ENCODE measurements at places on chromosomes 3 and 15.

GRCh38 chr3:37054370-37054769 is 61.1 kb downstream of the MLH1 start:
- peak; percentile 28 for DNase-seq

- no peak for DNase-seq
These were observed 40.1 kb downstream of the FBXO22 start for GRCh38 chr15:75943713-75944215.

DNA sequence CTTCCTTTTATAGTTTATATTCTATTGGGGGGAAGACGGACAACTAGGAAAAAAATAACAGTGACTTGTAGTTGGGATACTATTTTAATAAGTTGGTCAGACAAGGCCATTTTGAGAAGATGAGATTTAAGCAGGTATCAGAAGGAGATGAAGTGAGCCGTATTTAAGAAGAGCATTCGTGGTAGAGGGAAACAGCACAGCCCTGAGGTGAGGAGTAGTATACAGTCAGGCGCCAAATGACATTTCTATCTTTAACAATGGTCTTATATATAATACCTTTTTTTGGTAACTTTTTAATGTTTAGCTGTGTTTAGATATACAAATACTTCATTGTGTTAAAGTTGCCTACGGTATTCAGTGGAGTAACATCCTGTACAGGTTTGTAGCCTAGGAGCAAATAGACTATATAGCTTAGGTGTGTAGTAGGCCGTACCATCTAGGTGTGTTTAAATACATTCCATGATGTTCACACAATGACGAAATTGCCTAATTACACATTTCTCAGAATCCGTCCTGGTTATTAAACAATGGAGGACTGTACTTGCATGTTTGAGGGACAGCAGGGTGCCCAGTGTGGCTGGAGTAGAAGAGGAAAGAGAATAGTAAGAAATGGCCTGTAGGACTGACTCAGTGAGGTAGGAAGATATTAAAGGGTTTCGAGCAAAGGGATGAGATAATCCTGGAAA is 1.6 kb downstream of the NKTR start:
- no peak for DNase-seq

- no peak for DNase-seq
These were observed 1178.8 kb downstream of the ZPLD1 start for GRCh38 chr3:103613397-103614156.

- DNase-seq: no peak
These were observed 19.6 kb upstream of the C3orf80 start for GRCh38 chr3:160205606-160206005.

- DNase-seq: peak; percentile 45
These were observed 15.2 kb downstream of the SSUH2 start for GRCh38 chr3:8629151-8630021.

- DNase-seq: no peak
These were observed 12.8 kb upstream of the RFT1 start for GRCh38 chr3:53142986-53143385.

- no peak for DNase-seq
These were observed 103.8 kb upstream of the ADPGK start for GRCh38 chr15:72887376-72887775.

- DNase-seq: peak; percentile 31
These were observed 54.4 kb downstream of the GTF2E1 start for GRCh38 chr3:120796976-120797375.

- DNase-seq: peak; percentile 74
These were observed 143.7 kb upstream of the KCNMB2 start for GRCh38 chr3:178392511-178392926.

DNA sequence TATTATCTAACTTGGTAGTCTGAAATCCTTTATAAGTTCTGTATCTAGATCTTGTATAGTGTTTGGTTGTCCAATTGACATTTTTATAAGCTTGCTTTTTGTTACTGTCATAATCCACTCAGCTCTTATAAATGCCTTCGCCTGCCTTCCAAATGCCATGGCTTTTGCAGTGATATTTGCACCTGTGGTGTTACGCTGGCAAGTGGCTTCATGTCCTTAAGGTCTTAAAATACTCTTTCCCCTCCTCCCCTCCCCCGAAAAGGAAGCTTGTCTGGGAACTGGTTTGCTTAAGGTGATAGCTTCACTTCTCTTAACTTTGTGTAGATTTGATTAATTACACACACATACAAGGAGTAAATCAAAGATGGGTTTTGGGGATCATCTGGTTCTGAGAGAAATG is 62.0 kb downstream of the ABHD2 start:
- no peak for DNase-seq

GRCh38 chr15:67833710-67834511 is 5.9 kb downstream of the RNU6-1 start:
- DNase-seq: peak; percentile 35

DNA sequence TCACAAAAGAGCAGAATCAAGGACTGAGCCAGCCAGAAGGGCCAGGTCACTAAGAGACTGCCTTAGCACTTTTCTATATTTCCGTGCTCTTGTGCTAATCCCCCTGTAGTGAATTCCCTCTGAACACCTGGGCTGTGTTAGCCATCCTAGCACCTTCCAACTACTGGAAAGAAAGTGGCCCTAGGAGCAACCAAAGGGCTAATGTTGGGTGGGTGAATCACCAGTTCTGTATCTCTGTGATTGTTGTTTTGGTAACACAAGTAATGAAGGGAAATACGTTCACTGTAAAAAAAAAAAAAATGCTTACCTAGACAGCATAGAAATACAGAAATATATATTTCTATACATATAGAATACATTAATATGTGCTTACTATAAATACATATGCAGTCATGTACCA is 43.9 kb downstream of the PXYLP1 start:
- no peak for DNase-seq

GRCh38 chr3:23888617-23889228 is 28.1 kb downstream of the NKIRAS1 start:
- peak; percentile 31 for DNase-seq

DNA sequence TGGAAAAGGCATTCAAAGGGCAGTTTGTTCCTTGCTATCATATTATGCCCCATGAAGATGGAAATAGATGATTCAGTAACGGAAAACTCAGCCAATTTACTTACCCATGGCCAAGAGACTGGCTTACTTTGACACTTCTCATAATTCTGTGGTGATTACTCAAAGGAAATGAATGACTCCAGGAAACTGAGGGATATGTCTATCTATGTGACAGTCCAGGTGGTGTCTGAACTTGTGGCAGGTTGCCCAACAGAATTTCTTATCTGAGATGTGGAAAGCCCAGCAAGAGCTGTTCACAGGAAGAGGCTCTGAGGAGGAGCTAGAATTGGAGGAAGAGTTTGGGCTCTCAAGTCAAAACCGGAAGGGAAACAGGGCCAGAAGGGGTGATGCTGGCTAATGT is 91.2 kb downstream of the KCNAB1 start:
- DNase-seq: peak; percentile 54

DNA sequence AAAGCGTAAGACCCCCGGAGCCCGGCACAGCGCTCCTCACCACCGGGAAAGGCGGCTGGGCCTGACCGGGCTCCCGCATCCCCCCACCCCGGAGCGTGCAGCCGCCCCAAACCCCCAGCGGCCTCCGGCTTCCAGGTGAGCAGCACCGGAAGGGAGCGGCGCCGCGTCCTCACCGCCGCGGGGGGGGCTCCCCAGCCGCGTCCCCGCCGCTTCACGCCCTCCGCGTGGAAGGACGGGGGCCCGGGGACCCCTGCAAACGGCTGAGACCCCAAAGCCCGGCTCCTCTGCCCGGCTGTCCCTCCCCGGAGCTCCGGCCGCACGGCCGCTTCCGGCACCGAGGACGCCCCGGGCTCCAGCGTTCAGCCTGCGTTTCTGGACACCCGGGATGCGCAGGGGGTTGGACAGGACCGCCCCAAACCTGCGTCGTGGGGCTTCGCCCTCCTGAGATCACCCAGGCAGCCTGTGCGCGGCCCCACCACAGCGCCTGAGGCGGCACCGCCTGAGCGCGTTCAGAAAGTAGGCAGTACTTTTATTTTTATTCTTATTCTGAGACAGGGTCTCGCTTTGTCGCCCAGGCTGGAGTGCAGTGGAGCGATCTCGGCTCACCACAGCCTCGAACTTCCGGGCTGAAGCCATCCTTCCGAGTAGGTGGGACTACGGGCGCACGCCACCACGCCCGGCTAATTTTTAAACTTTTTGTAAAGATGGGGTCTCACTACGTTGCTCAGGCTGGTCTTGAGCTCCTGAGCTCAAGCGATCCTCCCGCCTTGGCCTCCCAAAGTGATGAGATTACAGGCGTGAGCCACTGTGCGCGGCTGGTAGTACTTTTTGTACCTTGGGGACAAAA is 51.6 kb upstream of the BLM start:
- peak; percentile 55 for DNase-seq

- DNase-seq: no peak
These were observed 127.6 kb downstream of the RYR3 start for GRCh38 chr15:33438396-33438795.

DNA sequence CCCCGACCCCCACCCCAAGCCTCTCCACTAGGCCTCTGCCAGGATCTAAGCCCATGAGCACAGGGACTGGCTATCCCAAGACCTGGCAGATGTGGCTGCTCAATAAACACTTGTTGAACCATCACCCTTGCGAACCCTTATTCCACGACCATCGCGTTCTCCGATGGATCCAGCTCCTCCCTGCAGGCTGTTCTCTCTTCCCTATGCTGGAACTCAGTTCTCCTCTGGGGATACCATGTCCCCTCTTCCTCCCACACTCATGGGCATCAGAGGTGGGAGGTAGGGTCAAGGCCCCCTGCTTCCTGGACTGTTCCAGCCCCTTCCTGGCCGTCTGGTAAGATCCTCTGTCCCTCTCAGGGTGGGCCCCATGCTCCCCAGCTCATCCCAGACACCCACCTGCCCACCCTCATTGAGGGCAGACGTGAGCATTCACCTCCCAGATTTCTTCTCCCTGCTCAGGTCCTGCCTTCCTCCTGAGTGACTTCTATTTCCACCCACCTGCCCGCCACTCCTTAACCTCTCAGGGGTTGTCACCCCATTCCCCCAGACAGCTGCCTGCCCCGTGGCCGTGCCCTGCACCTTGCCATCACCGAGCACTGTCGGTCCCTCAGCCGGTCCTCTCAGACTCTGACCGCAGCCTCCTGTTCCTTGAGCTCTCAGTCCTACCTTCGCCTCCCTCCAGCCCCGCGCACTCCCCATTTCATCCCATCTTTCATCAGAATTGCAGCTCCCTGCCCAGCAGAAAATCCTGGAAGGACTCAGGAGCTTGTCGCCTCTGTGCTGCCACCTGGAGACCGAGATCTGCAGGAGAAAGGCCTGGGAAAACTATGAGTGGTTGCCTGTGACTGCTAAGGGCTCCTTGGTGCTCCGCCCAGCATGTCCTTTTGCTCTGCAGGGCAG is 42.0 kb downstream of the PML start:
- peak; percentile 65 for DNase-seq

- peak; percentile 94 for DNase-seq
These were observed 25.8 kb upstream of the ANXA2 start for GRCh38 chr15:60423537-60423936.

DNA sequence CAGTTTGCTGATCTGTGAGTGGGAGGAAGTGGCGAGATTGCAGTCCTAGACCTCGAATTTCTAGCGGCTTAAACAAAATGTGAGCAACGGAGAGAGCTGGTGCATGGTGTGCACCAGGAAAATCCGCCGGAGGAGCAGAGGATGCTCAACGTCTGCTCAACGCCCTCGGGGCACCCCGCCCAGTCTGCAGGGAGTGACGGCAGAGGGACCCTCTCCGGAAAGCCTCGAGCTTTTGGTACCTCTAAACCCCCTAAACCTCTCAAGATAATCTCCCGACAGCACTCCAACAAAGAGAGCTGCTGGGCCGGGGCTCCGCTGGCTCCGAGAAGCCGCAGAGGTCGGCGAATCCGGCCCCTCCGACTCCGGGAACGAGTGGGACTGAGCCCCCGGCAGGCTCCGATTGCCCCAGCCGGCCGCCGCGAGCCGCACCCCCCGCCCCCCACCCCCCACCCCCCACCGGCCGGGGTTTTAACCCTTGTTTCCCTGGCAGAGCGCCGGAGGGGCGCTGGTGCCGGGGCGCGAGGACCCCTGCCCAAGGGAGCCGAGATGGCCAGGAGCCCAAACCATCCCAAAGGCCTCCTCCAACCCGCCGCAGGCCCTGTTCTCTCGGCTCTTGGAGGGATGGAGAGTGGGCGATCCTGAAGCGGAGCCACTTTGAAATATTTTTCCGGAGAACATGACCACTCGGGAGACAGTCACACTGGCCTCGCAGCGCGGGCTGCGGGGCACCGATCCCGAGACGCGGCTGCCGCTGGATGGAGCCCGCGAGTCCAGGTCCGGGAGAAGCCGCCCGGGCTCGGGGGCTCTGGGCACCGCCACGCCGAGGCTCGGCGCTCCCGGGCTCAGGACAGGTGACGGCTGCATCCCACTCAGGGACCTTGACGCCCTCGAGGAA is 1.5 kb downstream of the MEGF11 start:
- peak; percentile 23 for DNase-seq

DNA sequence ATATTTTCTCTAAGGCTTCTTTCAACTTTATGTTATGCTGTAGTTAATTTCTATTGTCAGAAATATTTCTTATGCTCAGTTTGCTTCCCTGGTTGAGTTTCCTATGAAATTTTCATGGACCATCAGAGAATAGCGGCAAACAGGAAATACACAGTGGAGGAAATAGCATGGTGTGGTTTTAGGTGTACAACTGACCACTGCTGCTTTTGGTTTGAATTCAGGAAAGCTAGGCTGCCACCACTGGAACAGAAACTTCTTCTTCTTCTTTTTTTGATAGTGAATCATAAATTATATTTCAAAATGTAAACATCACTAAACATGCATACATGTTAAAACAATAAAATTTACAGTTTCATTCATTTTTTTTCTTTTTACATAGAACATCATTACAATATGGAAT is 316.6 kb upstream of the TGFBR2 start:
- DNase-seq: no peak

GRCh38 chr3:122397201-122397600 is 13.2 kb downstream of the FAM162A start:
- no peak for DNase-seq

GRCh38 chr3:60752809-60753208 is 498.4 kb downstream of the FHIT start:
- DNase-seq: peak; percentile 91

DNA sequence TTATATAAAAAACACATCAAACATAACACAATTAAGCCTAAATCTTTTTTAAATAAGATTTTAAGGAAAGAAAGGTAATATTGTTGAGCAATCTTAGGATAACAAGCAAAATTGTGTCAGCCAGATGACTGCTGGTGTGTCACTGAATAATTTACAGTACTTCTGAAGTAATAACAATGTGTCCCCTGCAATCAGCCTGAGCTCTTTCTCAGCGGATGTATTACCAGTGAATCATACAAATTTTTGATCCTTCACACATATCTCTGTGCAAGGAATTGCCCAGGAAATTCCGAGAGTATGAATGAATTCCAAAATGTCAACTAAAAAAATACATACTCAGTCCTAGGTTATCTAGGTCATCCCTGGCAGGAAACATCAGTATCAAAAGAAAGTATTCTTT is 76.6 kb upstream of the PTX3 start:
- peak; percentile 93 for DNase-seq

DNA sequence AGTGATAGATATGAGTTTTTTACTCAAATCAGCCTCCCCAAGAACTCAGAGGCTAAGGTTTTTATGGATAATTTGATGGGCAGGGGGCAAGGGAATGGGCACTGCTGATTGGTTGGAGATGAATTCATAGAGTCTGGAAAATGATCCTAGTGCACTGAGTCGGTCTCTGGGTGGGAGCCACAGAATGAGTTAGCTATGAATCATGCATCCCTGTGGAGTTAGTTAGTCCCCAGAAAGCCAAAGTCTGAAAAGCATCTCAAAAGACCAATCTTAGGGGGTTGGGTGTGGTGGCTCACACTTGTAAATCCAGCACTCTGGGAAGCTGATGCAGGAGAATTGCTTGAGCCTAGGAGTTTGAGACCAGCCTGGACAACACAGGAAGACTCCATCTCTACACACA is 516.1 kb downstream of the AGBL1 start:
- no peak for DNase-seq

Data from fibroblast of skin of abdomen (primary cell).